ENCODE measurements at places on chromosomes 7 and 10.
A peak's percentile ranks its signal among the peaks of the same experiment; 100 is the strongest.

DNA sequence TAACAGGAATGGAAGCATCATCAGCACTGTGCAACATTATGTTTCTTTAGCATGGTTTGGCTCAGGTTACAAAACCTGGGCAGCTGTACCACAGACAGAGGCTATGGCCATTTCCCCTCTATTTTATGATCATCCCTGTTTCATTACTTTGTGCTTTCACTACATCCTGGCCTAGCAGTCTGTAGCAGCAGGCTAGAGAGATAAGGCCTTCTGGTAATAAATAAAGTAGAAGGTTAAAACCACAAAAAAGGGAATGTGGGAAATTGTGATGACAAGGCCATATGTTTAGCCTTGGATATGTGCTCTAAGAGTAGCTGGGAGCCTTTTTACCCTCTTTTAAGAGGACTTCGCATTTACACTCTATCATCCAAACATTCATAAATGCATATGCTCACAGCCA, 266.2 kb upstream of the PHF14 start:
- DNase-seq, result no peak

DNA sequence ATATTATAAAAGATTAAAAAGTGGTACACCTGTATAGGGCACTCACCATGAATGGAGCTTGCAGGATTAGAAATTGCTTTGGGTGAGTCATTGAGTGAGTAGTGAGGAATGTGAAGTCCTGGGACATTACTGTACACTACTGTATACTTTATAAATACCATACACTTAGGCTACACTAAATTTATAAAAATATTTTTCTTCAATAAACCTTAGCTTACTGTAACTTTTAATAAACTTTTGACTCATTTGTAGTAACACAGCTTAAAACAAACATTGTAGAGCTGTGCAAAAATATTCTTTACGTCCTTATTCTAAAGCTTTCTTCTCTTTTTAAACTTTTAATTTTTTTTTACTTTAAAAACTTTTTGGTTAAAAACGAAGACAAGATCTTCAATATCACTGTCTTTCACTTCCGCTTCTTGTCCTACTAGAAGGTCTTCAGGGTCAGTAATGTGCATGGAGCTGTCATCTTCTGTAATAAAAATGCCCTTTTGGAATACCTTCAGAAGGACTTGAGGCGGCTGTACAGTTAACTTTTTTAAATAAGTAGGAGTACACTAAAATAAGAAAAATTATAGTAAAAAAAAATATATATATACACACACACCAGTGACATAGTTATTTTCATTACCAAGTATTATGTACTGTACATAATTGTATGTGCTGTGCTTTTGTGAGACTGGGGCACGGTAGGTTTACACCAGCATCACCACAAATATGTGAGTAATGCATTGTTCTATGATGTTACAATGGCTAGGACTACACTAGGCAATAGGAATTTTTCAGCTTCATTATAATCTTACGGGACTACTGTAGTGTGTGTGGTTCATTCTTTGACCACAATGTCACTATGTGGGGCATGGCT, 3.5 kb downstream of the STK31 start:
- DNase-seq, result no peak

- DNase-seq, result no peak
Measured at GRCh38 chr7:71716690-71717089, 584.7 kb downstream of the GALNT17 start.

GRCh38 chr10:69818676-69819239, 17.1 kb downstream of the COL13A1 start:
- DNase-seq, result no peak

DNA sequence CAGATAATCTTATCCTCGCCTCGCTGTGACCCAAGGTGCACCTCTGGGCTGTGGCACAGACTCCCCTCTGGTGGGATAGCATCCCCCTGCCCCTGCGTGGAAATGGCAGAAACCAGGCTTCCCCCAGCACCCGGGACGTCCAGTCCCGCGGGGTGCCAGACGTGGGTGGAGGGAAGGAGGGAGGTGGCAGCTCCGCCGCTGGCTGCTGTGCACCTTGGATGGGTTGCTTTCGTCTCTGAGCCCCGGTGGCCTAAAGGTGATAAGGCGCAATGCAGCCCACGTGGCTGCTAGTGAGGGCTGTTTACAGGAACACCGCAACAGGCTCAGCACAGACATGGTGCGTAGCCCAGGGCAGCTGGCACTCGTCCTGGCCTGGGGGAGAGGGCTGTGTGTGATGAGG, 13.6 kb upstream of the PDGFA start:
- DNase-seq, result no peak

- no peak for DNase-seq
Measured at GRCh38 chr7:40402661-40403060, 267.9 kb downstream of the SUGCT start.

GRCh38 chr10:53091574-53091973, 319.0 kb upstream of the MBL2 start:
- no peak for DNase-seq

DNA sequence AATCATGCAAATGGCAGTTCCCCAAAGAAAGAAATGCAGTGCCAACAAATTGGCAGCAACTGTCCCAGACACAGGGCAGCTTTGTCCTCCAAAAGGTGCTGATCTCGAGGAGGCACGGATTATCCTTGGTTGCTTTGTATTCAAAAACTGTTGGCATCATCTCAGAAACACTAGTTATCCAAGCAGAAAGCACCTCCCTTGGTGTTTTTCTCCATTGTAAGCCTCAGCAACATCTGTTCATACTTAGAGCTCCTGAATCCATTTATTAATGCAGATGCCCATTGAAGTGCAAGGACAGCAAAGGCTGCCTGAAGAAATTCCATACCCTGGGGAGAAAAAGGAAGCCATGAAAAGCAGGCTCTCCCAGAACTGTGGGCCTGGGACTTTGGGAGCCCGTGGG, 1.1 kb upstream of the NPS start:
- DNase-seq, result no peak

GRCh38 chr10:22693371-22693784, 21.0 kb downstream of the PIP4K2A start:
- DNase-seq, result peak; percentile 41

DNA sequence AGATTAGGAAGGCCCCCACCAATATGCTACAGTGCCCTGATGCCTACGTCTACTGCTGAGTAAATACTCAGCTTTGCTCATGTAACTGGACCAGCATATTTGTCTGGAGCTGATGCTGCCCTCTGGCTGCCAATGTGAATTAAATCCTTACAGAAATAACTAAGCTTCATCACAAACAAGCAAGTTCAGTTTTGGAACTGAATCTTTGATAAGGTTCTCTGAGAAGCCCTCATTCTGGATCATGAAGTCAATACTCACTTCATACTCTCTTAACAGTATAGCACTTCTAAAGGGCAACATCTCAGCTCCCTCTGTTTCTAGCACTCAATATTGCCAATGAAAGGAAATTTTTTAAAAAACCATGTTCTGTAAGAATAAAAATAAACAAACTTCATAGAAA, 246.7 kb downstream of the ETV1 start:
- DNase-seq, result no peak
